Stimulated activated CD4-positive, alpha-beta T cell treated with anti-CD3 and anti-CD28 coated beads, Interleukin-15, amount 100 ng/mL, for 24 hours (primary cell): ENCODE measurements at places on chromosomes 4 and X.

DNA sequence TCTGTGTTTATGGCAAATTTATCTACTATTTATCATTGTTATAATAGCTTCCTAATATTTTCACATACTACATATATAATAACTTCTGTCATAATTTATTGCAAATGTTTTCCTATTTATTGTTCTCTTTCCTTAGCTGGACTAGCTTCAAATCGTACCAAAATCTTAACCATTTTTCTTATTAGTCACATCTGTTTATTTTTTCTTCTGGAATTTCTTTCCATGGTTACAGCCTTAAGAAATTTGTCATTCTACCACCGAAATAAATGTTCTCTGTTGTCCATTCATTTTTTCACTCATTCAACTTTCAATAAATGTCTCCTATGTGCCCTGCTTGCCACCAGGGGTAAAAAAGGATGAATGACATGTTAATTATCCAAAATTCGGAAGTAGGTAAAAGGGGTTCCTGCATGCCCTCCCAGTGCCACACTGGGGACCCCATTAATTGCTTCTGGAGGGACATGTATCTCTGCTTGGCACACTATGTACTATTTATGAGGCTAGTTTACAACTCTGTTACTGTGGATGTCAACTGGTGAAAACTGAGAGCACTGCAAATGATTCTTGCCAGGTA, 182.1 kb downstream of the SH3KBP1 start:
- DNase-seq = no peak

- no peak for DNase-seq
Observed at GRCh38 chr4:108152980-108153379, 15.8 kb downstream of the LEF1 start.

DNA sequence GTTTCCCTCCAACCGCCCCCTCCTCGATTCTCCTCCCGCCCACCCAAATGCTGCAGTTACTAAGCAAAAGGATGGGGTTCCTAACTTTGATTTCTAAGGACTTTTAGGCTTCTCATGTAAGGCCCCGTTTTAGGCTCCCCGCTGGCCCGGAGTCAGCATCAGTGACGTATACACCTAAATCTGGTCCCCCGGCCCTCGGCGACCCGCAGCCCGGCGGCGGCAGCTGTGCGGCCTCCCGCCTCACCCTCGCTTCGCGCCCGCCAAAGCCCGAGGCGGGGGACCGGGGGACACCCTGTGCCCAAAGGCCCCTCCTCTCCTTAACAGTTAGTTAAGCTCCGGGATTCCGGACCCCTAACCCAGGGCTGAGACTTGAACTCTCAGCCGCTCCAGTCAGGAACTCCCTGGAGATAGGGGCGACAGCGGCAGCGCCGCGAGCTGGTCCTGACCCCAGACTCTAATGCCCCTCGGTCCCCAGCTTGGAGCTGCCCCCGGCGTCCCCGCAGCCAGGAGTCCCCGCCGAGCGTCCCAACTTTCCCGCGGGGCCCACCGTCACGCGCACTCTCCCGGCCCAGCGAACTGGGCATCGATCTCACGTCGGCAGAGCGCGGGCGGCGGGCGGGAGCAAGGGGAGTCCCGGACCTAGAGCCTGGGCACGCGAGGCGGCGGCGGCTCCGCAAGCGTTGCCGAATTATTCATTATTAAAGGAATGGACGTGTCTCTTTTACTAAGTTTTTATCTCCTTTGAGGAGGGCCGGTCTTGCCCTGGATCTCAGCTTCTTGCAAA, 1.5 kb upstream of the NR3C2 start:
- peak; percentile 59 for DNase-seq

- no peak for DNase-seq
Observed at GRCh38 chr4:163492951-163493504, 1.5 kb upstream of the TMA16 start.

DNA sequence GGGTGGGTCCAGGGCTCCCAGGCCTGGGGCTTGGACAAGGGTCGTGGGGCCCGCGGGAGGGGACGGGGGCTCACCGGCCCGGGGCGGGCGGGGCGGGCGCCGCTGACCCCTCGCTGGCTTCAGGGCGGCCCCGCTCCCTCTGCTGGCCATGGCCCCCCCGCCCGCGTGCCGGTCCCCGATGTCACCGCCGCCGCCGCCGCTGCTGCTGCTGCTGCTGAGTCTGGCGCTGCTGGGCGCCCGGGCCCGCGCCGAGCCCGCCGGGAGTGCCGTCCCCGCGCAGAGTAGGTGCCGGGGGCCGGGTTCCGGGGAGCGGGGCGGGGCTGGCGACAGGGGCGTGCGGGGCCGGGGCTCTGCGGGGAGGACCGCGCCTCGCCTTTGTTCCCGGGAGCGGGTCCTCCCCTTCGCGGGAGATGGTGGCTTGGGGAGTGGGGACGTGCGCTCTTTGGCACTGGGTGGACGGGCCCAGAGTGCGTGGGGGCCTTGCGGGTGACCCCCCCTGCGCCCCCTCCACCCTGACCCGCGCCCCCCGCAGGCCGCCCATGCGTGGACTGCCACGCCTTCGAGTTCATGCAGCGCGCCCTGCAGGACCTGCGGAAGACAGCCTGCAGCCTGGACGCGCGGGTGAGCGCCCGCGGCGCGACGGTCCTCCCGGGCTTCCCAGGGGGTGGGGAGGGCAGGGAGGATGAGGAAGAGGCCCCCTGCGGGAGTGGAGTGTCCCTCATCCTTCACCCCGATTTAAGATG, 16.8 kb upstream of the NAT8L start:
- peak; percentile 65 for DNase-seq

DNA sequence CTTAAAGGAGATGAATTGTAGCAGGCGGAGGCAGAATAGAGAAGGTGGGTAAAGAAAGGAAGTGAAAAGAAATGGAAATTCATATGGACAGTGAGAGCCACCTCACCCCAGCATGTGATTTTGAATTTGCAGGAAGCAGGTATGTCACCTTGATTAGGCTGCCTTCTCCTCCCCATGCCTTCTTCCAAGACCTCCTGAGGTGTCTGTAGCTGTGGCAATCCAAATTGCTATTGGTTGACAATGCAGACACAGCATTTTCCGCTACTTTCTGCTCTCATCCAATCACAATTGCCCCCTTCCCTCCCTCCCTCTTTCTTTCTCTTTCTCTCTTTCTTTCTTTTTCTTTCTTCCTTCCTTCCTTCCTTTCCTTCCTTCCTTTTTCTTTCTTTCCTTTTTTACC, 38.5 kb downstream of the RAB33B start:
- DNase-seq = no peak

DNA sequence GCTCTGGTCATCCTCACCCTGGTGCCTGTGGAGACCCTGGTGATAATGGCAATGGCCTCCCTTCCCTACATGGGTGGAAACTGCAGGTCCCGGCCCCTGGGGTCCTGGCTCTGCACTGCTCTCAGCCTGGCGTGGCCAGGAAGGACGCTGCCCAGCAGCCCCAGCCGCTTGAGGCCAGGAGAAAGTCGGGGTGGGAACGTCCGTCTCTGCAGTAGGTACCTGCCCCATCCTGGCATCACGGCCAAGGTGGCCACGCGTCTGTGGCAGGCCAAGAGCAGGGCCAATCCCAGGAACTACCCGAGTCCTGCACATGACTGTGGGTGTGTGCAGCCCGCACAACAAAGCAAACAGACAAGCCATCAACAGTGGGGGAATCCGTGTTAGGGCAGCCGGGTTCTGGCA, 33.8 kb downstream of the FGFRL1 start:
- no peak for DNase-seq

- no peak for DNase-seq
Observed at GRCh38 chrX:131840799-131841495, 182.2 kb upstream of the STK26 start.

GRCh38 chr4:65316534-65316933, 353.8 kb downstream of the EPHA5 start:
- DNase-seq = no peak

- no peak for DNase-seq
Observed at GRCh38 chr4:7185487-7186030, 6.8 kb upstream of the SORCS2 start.

DNA sequence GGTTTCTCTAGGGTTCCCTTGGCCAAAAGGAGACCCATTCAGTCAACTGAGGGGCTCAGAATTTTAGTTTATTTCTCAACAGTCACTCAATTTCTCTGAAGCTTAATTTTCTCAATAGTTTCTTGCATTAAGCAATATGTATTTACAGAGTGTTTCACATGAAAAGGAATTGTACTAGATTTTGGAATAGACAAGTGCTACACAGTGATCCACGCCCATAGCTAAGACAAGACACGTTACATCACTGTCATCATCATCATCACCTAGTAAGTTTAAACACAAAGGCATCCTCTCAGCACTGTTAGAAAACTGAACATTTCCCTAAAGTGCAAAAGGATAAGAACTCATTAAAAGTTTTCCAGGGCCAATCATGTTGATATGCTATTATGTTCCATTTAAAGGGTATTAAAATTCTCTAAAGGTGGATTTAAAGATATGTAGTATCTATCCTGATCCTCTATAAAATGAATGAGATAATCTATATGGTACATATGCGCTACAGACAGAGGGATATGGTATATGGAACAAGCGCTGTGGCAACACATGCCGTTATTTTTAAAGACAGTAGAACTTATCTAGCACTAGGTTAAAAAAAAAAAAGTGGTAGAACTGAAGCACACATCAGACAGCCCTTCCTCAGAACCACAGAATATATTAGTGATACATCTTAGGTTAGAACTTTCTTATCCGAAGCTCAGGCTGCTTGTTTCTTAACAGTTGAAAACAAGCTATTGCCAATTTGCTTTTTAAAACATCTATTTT, 12.1 kb downstream of the PPA2 start:
- DNase-seq = no peak
